Frontal cortex (tissue), 4 donors: ENCODE measurements at places on chromosomes 2 and 18. TPM values are rescaled to one million over a fixed set of nuclear protein-coding genes. Genes with fewer than 3 reads are reported as not detected.

Gene CCDC178
- 2.9 TPM for total RNA-seq

Gene C2orf72
- 27.7 TPM for total RNA-seq

Gene IL18RAP
- total RNA-seq, result 0.41 TPM

Gene PLEKHH2
- 7.3 TPM for total RNA-seq

Gene SULT1C4
- total RNA-seq, result 4.5 TPM

Gene ZFAND2B
- 10.2 TPM for total RNA-seq

DNA sequence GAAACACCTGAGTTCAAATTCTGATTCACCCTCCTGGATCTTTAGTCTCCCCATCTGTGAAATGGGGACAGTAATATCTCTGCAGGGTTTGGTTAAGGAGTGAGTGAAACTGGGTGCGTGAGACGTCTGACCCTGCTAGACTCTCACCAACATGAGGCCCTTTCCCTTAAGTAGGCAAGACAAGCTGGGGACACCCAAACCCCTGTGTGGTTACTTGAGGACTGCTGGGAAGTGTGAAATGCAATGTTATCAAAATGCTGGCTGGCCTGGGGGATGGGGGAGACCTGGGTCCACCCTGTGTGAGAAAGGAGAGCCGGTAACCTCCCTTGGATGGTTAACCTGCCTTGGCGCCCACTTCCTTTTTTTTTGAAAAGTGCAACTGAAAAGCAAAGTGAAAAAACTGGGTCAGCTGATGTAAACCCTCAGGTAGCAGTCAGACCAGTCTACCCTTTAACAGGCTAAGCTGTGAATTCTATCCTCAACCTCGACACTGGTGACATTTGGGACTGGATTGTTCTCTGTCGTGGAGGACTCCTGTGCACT lies 82.3 kb downstream of the INPP5D start:
- no peak for DNase-seq

- no peak for DNase-seq
These were observed 50.8 kb downstream of the RTTN start for GRCh38 chr18:70154591-70155194.

- no peak for DNase-seq
These were observed 200.6 kb downstream of the RND3 start for GRCh38 chr2:150286730-150287362.

GRCh38 chr2:3117650-3118216 lies 259.9 kb downstream of the EIPR1 start:
- DNase-seq, result no peak

DNA sequence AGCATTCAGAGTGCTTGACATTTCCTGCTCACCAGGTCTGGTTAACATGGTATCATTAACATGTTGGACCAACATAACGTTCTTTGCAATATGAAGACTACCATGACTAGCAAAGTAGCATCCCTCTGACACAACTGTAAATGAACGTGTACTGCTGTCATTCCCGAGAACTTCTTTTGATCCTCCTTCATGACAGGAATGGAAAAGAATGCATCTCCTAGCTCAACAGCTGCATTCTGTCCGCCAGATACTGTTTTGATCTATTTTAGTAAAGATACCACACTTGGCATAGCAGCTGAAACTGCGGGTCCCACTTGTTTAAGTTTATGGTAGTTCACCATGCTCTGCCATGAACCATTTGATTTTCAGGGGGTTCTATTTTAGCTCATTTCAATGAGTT lies 144.2 kb upstream of the PARD3B start:
- DNase-seq, result no peak

GRCh38 chr2:159101755-159102489 lies 133.5 kb downstream of the TANC1 start:
- DNase-seq, result no peak

GRCh38 chr2:173053043-173053699 lies 22.5 kb upstream of the MAP3K20 start:
- DNase-seq, result no peak
